ENCODE measurements at places on chromosomes 7 and 10. TPM values are rescaled to one million over a fixed set of nuclear protein-coding genes. Genes with fewer than 3 reads are reported as not detected.

Gene PNLIPRP3
- total RNA-seq: 0.17 TPM

Gene FOXP2
- 1.7 TPM for total RNA-seq

Gene PHYHIPL
- not detected for total RNA-seq

Gene HOXA2
- 11.4 TPM for total RNA-seq

Gene PDZD7
- total RNA-seq: 0.42 TPM

Gene NPFFR1
- not detected for total RNA-seq

Gene HTR5A
- total RNA-seq: not detected

Gene C10orf62
- not detected for total RNA-seq

Gene CALHM3
- total RNA-seq: not detected

Gene STYXL1
- total RNA-seq: 109 TPM

Gene SHH
- total RNA-seq: 0.86 TPM

Gene NPM3
- total RNA-seq: 119 TPM

Gene ESYT2
- 66.3 TPM for total RNA-seq

Gene CNNM1
- total RNA-seq: 3.0 TPM

Gene PTPRZ1
- 0.17 TPM for total RNA-seq

Gene SMARCD3
- total RNA-seq: 25.6 TPM

Gene ICA1
- 15.1 TPM for total RNA-seq

Gene MBL2
- total RNA-seq: not detected

Gene LBX1
- total RNA-seq: 0.06 TPM

Gene GRM3
- total RNA-seq: not detected

Gene XPNPEP1
- 42.4 TPM for total RNA-seq

Gene BCAP29
- 279 TPM for total RNA-seq

Gene ZDHHC4
- total RNA-seq: 49.5 TPM

Gene LRGUK
- total RNA-seq: 5.5 TPM

Gene PAPSS2
- total RNA-seq: 6.3 TPM

Gene TUBAL3
- total RNA-seq: 0.23 TPM

Gene NUTM2E
- total RNA-seq: under 0.01 TPM

Gene LRRTM3
- total RNA-seq: not detected

Gene HTR7
- 22.9 TPM for total RNA-seq

Gene SFRP4
- 0.77 TPM for total RNA-seq

Gene SRI
- 94.8 TPM for total RNA-seq

Gene ZNF736
- 8.9 TPM for total RNA-seq

Gene PDSS1
- 31.8 TPM for total RNA-seq

Gene ANKRD61
- total RNA-seq: 0.89 TPM

Gene SH2D4B
- 0.06 TPM for total RNA-seq
